WTC11 (cell line): ENCODE measurements at places on chromosomes 3 and 15.

GRCh38 chr3:112874725-112875124, 28.1 kb upstream of the CD200R1L start:
- DNase-seq: no peak

GRCh38 chr15:44545913-44546802, 9.2 kb downstream of the EIF3J start:
- DNase-seq: no peak

DNA sequence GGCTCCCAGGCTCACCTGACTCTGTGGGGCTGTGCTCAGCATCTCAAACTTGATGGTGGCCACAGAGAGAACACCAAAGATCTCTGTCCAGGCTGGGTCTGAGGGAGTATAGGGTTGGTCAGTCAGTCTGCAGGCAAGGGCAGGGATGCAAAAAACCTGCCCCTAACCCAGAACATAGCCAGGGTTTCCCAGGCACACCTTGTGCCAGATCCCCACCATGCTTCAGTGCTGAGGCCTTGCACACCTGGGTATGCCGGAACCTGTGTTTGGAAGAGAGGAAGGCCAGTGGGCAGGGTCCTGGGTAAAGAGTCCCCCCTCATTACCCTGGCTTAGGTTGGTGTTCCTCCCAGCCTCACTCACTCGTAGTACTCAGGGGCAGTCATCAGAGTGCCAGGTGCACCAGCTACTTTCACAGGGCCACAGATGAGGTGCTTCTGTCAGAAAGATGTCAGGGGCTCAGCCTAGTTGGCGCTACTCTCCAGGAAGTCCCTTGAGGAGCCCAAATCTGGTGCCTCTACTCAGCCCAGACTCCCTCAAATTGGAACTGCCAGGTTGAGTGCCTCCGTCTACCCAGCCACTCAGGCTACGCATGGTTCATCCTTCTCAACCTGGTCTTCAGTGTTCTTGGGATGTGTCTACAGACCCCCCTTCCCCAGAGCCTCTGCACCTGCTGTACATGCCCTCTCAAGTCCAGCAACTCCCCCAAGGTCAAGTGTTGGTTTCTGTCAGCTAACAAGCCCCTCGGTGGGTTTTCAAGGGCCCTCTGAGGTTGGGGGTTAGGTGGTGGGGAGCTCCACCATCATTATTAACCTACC, 1.8 kb downstream of the DALRD3 start:
- DNase-seq: no peak

DNA sequence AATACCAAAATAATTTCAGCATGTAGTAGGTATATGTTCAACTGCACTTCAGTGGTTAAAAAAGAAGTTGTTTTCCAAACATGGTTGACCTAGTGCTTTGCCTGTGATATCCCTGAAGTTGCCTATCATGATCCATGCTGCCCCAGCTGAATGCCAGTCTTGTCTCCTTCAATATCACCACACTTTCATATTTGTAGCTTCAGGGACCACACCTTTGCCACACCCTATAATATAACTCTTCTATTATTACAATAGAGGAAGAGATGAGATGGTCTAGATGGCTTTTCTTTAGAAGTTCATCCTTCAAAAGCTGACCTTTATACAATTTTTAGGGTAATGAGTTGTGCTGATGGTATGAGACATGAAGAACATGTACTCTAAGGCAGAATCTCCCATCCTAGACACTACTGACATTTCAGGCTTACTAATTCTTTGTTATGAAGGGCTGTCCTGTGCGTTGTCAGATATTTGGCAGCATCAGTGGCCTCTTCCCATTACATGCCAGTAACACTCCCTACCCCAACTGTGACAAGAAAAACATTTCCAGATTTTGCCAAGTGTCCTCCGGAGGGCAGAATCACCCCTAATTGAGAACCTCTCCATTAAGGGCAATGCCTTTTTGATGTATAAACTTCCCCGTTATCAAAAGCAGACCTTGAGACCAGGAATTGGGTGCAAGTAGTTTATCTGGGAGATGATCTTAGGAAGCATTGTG, 76.2 kb upstream of the PLCL2 start:
- no peak for DNase-seq

GRCh38 chr3:177169936-177170722, 27.2 kb downstream of the TBL1XR1 start:
- DNase-seq: no peak

DNA sequence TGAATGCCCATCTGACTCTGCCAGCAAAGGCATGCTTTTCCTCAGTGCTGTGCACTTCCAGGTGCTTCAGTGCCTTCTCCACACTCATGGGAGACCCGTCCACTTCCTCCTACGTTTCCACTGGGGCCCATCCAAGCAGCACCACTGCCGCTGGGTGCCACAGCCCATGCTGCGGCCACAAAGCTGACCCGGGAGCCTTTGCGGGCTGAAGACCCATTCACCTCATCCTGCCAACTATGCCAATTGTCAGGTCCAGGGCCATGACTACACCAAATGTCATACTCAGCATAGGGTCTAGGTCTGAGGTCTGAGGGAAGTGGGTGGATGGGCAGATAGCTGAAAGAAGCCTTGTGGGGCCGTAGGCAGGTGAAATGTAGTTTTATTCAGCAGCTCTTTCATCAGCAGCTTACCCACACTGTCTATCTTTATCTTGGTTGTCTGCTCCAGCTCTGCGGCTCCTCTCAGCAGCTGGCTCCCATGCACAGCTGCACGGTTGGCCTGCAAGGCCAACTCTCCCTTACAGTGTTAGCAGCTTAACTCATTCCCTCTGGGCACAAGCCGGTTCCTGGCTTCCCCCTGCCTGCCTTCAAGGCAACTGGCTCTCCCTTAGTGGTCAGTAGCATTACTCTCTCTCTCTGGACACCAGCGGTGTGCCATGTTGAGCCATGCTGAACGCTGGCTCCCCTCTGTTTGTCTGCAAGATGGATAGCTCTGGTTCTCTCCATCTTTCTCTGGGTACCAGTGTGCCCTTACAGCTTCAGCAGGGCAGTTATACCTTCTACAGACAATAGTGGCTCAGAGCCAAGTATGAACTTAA, 63.7 kb upstream of the SIAH2 start:
- no peak for DNase-seq

DNA sequence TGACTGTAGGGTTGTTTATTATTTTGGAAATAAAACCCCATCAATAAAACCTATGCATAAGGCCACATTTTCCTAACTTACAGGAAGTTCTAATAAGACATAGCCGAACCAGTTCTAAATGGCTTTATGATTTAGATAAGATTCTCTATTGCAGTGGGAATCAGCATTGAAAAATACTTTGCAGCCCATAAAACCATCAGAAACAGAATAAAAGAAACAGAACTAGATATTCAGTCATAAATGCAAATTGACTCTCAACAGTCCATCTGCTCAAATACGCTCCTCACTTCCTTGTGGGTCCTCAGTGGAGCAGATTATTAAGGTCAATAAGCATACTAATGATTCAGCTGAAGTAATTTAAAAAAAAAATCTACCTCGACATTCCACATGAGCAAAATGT, 8.8 kb downstream of the SATB1 start:
- no peak for DNase-seq

DNA sequence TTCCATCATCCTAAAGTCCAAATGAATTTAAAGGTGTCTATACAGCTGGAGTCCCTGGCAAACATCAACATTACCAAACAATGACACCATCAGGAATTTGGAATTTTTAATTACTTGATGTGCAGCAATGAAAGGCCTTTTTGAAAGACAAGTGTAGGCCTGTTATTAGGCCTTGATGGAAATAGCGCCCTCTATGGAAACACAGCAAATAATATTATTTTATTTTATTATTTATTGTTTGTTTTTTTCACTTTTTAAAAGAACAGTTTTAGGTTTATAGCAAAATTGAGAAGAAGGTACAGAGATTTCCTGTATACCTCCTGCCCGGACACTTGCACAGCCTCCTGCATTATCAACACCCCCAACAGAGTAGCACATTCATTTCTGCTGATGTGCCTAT, 18.1 kb upstream of the OR5AC2 start:
- no peak for DNase-seq

GRCh38 chr3:141812586-141812985, 49.4 kb downstream of the GRK7 start:
- no peak for DNase-seq

GRCh38 chr3:161990036-161990435, 493.4 kb downstream of the OTOL1 start:
- no peak for DNase-seq

GRCh38 chr15:70438776-70439175, 324.6 kb downstream of the UACA start:
- no peak for DNase-seq

DNA sequence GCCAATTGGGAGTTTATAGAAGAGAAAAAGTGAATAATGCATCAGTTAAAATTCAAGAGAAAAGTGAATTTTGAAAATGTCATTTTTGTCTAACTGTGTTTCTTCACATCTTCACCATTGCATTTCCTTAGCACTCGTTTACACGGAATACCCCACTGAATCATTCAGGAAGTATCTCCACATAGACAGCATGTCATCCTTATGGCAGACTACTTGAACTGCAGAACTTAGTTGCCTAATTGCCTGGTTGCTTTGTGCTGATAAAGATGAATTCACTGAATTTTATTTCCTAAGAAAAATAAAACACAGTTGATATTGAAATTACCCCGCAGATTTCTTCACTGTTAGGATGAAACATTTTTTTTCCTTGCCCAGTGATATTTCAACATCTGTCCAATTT, 627.1 kb downstream of the ROBO1 start:
- DNase-seq: no peak

DNA sequence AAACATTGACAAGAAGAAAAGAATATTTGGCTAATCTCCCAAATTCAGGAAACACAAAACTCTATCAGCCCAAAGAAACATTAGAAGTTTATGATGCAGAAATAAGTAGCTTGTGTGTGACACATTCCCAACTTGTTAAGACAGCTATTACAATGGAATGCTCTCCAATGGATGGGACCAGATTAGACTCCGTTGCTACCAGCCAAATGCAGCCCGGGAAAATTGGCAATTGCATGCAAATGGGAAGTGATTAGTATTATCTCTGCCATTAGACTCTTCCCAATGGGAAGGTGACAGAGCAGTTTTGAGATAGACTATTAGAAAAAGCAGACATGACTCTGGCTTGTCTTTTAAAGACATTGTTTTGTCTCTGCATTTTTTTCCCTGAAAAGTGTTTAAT, 37.4 kb upstream of the KCNMB2 start:
- no peak for DNase-seq

DNA sequence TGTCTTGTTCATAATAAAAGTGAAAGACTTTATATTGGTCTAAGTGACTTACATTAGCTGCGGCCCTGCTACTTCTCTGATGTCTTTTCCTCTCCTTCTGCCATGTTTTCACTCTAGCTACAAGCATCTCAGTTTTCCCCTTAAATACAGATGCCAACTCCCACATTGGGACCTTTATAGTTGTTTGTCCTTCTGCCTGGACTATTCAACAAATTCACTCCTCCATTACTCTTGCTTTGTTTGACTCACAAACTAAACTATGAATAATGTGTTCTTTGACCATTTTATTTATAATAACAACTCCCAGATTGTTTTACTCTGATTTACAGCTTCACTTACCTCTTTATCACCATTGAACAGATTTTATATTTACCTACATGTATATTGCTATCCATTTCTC, 1369.9 kb downstream of the SI start:
- DNase-seq: no peak

- DNase-seq: no peak
Observed at GRCh38 chr3:121979734-121980449, 42.2 kb downstream of the ILDR1 start.

- no peak for DNase-seq
Observed at GRCh38 chr3:195139091-195139875, 131.7 kb downstream of the XXYLT1 start.

GRCh38 chr3:159786489-159787177, 202.0 kb upstream of the IL12A start:
- DNase-seq: no peak

DNA sequence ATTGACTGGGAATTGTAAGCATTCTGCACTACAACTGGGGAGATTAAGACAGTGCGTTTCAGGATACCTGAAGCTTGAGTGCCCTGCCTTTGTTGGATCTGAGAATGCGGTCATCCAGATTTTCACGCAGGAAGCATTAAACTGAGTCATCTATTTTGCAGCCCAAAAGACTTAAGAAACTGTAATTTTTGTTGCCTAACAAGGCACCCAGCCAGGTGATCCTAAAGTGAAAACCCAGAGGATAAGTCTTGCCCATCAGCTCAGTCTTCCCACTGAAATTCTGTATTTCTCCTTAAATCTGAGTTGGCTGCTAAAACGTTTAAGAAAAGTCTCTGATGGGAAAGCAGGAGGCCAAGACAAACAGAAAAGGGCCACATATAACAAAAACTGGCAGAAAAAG, 242.5 kb upstream of the TMCO5A start:
- no peak for DNase-seq

- no peak for DNase-seq
Observed at GRCh38 chr3:129162729-129163579, 2.1 kb upstream of the ISY1 start.

- no peak for DNase-seq
Observed at GRCh38 chr3:42894698-42895579, 11.0 kb upstream of the ZNF662 start.

GRCh38 chr15:67715170-67715569, 110.1 kb upstream of the SKOR1 start:
- no peak for DNase-seq

- DNase-seq: no peak
Observed at GRCh38 chr3:25455441-25456132, 27.5 kb downstream of the RARB start.

DNA sequence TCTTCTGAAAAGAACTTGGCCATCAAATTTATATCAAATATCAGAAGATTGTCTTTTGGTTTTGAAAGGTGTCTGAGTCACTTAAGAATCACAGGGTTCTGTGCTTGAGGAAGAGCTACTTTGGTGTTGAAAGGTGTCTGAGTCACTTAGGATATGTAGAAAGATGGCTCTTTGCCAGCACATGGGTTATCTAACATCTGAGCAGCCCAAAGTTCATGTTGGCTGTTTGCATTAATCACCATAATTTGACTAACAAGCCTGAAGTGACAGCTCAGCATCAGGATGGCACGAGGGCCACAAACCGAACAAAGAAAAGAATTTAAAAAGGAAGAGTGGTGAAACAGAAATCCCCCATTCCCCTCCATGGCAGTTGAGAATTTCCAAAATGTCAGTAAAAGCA, 190.5 kb upstream of the CMC1 start:
- DNase-seq: no peak

DNA sequence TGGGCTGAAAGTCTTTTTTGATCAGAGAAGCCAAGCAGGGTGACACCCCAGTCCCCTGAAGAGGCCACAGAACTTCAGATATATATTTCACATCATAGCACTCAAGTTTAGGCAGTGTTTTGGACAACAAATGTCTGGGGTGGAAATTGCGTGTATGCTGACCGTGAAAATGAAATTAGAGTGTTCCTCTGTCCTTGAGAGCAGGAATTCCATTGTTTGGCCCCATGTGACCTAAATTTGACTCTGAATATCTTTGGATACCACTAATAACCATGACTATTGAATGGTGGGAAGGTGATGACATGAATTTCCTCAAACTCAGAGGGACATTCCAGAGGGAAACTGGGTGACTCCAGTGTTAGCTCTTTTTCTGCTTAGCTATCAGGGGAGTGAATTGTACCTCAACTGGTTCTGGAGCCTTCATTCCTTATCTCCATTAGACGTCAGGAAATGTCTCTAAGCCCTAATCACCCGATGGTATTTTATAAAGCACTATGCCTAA, 263.5 kb upstream of the RASGRP1 start:
- DNase-seq: no peak

- no peak for DNase-seq
Observed at GRCh38 chr15:39396979-39397615, 183.8 kb upstream of the THBS1 start.
